Activated naive CD8-positive, alpha-beta T cell treated with anti-CD3 and anti-CD28 coated beads for 36 hours (primary cell): ENCODE measurements at places on chromosomes 7 and 10. TPM values are rescaled to one million over a fixed set of nuclear protein-coding genes. Genes with fewer than 3 reads are reported as not detected.

DNA sequence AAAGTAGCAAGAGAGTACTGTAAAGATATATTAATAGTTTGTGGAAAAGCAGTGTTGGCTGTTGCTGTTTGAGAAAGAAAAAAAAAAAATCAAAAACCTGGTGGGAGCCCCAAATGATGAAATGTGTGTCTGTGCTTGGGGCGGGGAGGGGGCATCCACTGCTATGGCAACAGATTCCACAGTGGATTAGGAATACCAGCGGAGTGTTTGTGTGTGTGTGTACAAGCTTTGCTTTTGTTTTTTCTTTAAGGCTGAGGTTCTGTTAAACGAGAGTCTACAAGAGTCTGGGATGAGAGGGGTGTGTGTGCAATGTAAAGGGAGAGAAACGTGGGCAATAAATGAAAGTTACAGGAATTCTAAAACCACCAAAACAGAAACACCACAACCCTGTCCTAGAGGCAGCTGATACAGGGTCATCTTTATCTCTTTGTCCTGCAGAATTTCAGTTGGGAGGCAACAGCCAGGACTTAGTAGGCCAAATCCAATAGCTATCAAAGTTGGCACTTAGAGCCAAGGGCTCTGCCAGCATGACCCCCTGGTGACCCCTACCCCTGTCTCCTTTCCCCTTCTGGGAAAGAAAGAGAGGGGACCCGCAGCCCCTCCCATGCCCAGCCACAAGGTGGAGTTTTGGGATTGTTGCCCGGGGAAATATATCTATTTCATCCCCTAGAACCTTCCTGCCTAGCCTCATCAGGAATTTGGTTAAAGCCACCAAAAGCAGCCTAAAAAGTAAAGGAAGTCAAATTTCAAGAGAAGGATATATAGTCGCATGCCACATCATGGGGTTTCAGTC lies 85.4 kb downstream of the OSBPL3 start:
- peaks cover 55% of the 10 kb centered on the region for H3K4me1 ChIP-seq
- no peak for DNase-seq
- no peaks in the 10 kb centered on the region for H3K27me3 ChIP-seq

DNA sequence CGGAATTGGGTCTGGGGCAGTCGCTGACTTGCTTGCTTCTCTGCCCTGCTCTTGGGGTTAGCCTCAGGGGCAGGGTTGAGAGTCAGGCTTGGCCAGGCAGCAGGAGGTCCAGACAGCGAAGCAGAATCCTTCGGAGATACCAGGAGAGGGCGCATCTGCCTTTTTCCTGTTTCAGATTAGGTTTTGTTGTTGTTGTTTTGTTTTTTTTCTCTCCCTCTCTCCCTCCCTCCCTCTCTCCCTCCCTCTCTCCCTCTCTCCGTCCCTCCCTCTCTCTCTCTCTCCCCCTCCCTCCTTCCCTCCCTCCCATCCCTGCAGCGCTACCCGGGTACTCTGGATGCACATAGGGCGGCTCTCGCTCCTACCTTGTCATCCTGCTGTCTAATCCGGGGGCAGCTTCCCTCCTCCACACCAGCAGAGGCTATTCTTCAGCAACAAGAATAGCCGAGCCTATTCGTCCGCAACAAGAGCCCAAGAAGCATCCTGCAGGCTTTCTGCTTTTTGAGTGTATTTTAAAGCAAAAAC lies 758 bp upstream of the OPTN start:
- H3K27ac ChIP-seq: peak overlapping the region; percentile 75
- DNase-seq: peak; percentile 40
- H3K4me1 ChIP-seq: peaks cover 22% of the 10 kb centered on the region
- H3K4me3 ChIP-seq: peak overlapping the region; percentile 85
- peaks cover 6% of the 10 kb centered on the region for H3K36me3 ChIP-seq

DNA sequence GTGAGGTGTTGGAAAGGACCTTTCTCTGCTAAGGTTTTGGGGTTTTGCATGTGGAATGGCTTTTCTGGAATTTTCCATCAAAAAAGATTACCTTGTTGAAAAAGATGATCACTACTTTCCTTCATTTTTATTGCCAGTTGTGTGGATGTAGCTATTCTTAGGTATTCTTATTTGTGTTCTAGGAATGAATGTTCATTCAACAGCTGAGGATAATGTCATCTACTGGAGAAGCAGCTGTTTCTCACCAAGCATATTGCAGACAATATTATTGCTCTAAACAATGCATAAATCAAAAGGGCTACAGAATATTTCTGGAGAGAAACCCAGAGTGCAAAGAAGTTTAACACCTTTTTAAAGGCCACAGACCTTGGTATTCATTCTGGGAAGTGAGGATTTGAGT lies 145.6 kb upstream of the CALCR start:
- H3K27me3 ChIP-seq: peaks cover 17% of the 10 kb centered on the region
- no peaks in the 10 kb centered on the region for H3K36me3 ChIP-seq
- H3K4me1 ChIP-seq: no peaks in the 10 kb centered on the region
- no peak overlapping the region for H3K4me3 ChIP-seq
- no peak for DNase-seq

DNA sequence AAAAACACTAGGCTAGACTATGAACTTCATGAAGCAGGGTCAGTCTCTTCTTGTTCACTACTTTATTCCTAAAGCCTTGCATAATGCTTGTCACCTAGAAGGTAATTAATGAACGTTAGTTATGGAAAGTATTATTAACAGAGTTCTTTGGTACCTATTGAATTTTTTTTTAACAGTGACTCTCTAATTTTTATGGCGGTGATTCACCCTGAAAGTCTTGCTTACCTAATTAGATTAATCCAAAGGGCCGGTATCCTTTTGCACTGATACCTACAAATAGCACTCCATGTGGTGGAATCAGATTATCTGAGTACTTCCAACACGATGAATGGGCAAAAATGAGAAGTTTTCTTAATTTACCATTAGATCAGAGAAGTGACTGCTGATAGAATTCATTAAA lies 31.7 kb downstream of the STAM start:
- H3K27me3 ChIP-seq: no peaks in the 10 kb centered on the region
- H3K4me1 ChIP-seq: peaks cover 56% of the 10 kb centered on the region
- H3K36me3 ChIP-seq: peaks cover 34% of the 10 kb centered on the region
- H3K4me3 ChIP-seq: no peak overlapping the region
- DNase-seq: no peak

GRCh38 chr10:29774475-29774874 lies 139.7 kb upstream of the SVIL start:
- peaks cover 2% of the 10 kb centered on the region for H3K36me3 ChIP-seq
- no peak overlapping the region for H3K4me3 ChIP-seq
- H3K27ac ChIP-seq: no peak overlapping the region
- DNase-seq: no peak

- peaks cover 27% of the 10 kb centered on the region for H3K4me1 ChIP-seq
- H3K27ac ChIP-seq: peak overlapping the region; percentile 13
These were observed 21.9 kb downstream of the CHCHD3 start for GRCh38 chr7:133060004-133060403.

DNA sequence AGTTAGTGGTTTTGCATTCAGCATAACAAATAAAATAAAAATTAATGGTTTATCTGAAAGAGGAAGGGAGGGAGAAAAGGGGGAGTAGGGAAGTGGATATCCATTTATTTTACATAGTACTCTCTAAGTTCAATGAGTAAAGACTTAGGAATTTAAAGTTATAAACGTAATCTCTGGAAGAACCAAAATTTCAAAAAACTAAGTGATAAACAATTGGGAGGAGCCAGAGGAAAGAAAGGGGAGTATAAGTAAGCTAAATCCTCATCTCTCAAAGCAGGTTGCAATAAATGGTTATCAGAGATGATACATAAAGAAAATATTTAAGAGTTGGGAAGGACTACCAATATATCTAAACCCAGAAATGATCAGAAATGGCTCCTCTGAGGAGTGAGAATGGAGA lies 46.4 kb downstream of the ANK3 start:
- H3K36me3 ChIP-seq: no peaks in the 10 kb centered on the region
- no peak for DNase-seq
- H3K4me3 ChIP-seq: no peak overlapping the region
- H3K27ac ChIP-seq: no peak overlapping the region
- no peaks in the 10 kb centered on the region for H3K4me1 ChIP-seq
- peaks cover 4% of the 10 kb centered on the region for H3K27me3 ChIP-seq

GRCh38 chr10:49325131-49325915 lies 26.4 kb downstream of the C10orf71 start:
- H3K36me3 ChIP-seq: no peaks in the 10 kb centered on the region
- H3K27ac ChIP-seq: no peak overlapping the region
- peaks cover 3% of the 10 kb centered on the region for H3K27me3 ChIP-seq
- no peak for DNase-seq
- H3K4me1 ChIP-seq: no peaks in the 10 kb centered on the region

DNA sequence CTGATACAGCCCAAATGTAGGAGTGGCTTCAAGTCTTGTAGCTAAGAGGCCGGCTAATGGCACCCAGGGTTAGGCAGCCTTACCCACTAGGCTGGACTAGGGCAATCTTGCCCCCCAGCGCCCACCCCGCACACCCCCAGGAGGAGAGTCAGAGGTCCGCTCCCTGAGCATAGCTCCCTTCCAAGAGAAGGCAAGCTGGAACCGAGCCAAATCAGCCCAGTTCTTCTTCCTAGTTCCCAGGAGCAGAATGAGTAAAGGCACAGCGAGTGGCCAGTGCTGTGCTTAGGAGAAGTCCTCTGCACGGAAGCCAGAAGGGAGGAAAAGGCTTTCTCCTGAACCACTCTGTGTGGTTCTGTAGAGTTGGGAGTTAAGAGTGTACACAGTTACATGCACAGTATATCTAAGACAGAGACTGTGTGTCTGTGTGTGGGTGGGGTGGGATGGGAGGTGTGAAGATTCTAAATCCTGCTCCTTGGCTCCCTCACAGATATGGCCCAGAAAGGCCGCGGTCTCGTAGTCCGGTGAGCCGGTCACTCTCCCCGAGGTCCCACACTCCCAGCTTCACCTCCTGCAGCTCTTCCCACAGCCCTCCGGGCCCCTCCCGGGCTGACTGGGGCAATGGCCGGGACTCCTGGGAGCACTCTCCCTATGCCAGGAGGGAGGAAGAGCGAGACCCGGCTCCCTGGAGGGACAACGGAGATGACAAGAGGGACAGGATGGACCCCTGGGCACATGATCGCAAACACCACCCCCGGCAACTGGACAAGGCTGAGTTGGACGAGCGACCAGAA lies 59.7 kb upstream of the PDCD4 start:
- H3K4me1 ChIP-seq: peaks cover 35% of the 10 kb centered on the region
- H3K27me3 ChIP-seq: no peaks in the 10 kb centered on the region
- H3K27ac ChIP-seq: no peak overlapping the region
- no peaks in the 10 kb centered on the region for H3K36me3 ChIP-seq
- no peak overlapping the region for H3K4me3 ChIP-seq

DNA sequence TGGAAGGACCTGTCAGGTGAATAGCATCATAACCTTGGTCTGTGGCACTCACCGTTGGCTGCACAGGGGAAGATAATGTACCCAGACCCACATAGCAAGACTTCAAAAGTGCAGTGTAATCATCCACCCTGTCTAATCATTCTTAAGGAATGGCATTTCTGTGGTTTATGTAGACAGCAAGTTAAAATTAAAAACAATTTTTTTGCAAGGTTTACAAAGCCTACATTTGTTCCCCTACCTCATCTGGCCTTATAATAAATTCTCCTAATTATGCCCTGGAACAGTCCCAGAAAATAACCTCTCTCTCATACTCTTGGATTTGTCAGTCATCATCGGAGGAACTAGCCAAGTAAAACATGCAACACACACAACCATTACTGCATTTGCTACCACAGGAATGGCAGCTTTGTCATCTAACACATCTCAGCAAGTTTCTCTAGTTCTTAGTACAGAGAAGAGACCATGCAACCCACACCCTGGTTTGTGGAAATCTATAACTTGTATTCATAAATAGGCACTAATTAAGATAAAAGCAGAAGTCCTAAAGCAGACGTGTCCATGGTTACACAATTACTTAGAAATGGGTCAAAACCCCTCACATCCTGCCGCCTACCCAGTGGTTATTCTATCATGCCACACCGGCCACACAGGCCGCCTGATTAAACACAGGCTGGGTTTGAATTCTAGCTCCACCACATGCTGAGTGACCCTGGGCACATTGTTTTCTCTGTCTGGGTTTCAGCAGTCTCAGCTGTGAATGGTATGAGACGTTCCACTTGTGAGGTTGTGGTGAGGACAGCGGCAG lies 19.1 kb downstream of the ABLIM1 start:
- H3K27ac ChIP-seq: no peak overlapping the region
- peaks cover 5% of the 10 kb centered on the region for H3K27me3 ChIP-seq
- H3K4me1 ChIP-seq: no peaks in the 10 kb centered on the region
- no peak overlapping the region for H3K4me3 ChIP-seq
- DNase-seq: no peak
- H3K36me3 ChIP-seq: no peaks in the 10 kb centered on the region

GRCh38 chr7:140679186-140679585 lies 6.4 kb downstream of the ADCK2 start:
- H3K4me1 ChIP-seq: peaks cover 16% of the 10 kb centered on the region
- H3K36me3 ChIP-seq: peaks cover 30% of the 10 kb centered on the region
- H3K4me3 ChIP-seq: no peak overlapping the region
- no peak overlapping the region for H3K27ac ChIP-seq

DNA sequence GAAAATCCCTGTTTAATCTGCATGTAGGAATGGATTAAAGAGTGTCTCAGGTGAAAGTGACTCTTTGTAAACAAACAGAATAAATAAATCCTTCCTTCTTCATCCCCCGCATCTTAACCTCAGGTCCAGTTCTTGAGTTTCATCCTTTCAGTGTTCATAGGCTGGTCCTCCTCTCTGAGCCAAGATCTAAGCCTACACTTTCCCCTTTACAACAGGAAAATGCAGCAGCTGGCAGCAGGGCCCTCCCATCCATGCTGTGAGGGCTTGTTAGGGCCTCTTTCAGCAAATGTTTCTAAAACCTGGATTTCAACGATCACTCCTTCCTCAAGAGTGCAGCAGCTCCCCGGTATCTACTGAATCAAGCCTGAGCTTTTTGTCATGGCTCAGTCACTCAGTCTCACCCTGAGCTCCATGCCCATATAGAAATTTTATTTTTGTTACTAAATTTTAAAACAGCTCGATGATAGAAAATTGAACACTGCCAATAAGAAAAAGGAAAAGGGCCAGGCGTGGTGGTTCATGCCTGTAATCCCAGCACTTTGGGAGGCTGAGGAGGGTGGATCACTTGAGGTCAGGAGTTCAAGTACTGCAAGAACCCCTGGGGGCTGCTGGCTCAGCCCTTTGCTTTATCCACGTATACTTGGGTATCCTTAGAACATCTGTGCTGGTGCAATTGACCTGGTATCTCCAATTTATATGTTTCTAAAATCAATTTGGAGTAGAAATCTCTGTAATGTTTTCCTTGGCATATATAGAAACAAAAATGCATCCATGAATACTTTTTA lies 15.6 kb downstream of the BLNK start:
- DNase-seq: no peak
- no peaks in the 10 kb centered on the region for H3K27me3 ChIP-seq
- no peaks in the 10 kb centered on the region for H3K36me3 ChIP-seq
- no peaks in the 10 kb centered on the region for H3K4me1 ChIP-seq
- H3K27ac ChIP-seq: no peak overlapping the region
- H3K4me3 ChIP-seq: no peak overlapping the region

- no peak for DNase-seq
- no peaks in the 10 kb centered on the region for H3K36me3 ChIP-seq
- no peak overlapping the region for H3K4me3 ChIP-seq
- no peak overlapping the region for H3K27ac ChIP-seq
These were observed 527.4 kb upstream of the VSTM2A start for GRCh38 chr7:54014765-54015164.

ZSCAN21 gene
- 9.4 TPM for total RNA-seq

TAS2R39 gene
- not detected for total RNA-seq

WEE2 gene
- total RNA-seq: not detected

COL28A1 gene
- total RNA-seq: 0.04 TPM
